ENCODE measurements at places on chromosomes 13 and 19. TPM values are rescaled to one million over a fixed set of nuclear protein-coding genes. Genes with fewer than 3 reads are reported as not detected.

DNA sequence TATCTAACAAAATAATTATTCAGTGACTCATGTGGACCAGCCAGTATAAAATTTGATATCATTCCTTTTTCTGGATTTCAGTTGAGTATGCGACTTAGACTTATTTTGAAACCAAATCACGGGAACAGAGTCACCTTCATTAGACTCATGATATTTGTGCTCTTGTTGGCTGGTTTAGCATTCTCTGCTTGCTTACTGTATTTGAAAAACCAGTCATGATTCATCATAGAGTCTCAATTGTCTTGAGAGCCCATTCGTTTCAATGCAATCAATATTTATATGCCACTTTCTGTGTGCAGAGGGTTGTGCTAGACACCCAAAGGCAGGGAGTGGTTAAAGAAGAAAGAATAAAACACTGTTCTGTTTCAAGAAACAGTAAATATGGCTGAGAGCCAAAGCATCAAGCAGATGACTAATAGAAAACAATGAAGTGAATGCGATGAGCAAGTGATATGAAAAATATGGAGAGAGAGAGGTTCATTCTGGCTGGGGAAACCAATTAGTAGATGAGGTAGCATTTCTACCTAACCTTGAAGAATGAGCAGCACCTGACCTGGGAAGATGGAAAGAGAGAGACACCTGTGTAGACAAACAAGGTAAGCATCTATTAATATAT lies 99.6 kb upstream of the MBNL2 start:
- DNase-seq: peak; percentile 66
- H3K27me3 ChIP-seq: no peaks in the 10 kb centered on the region
- H3K4me3 ChIP-seq: no peak overlapping the region
- H3K4me1 ChIP-seq: peaks cover 18% of the 10 kb centered on the region
- H3K36me3 ChIP-seq: no peaks in the 10 kb centered on the region
- H3K27ac ChIP-seq: no peak overlapping the region

- DNase-seq: no peak
- H3K36me3 ChIP-seq: peaks cover 3% of the 10 kb centered on the region
- no peak overlapping the region for H3K4me3 ChIP-seq
Observed at GRCh38 chr13:23377579-23377978, 55.9 kb downstream of the SACS start.

DNA sequence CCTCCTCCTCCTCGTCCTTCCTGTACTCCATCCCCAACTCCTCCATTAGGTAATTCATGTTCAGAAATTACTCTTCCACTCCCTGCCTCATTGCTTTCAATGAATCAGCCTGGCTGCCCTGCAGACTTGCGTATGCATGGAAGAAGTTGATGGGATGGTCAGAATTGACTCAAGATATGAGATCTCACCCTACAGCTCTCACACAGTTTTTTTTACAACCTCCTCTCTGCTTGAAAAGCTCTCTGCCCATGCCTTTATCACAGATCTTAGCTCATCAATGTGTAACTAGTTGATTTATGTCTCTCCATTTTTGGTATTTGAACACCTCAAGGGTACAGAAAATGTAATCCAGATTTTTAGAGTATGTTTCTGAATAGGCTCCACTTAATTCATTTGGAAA lies 506.9 kb downstream of the TBC1D4 start:
- no peaks in the 10 kb centered on the region for H3K27me3 ChIP-seq
- H3K4me3 ChIP-seq: no peak overlapping the region
- DNase-seq: no peak
- H3K27ac ChIP-seq: no peak overlapping the region

DNA sequence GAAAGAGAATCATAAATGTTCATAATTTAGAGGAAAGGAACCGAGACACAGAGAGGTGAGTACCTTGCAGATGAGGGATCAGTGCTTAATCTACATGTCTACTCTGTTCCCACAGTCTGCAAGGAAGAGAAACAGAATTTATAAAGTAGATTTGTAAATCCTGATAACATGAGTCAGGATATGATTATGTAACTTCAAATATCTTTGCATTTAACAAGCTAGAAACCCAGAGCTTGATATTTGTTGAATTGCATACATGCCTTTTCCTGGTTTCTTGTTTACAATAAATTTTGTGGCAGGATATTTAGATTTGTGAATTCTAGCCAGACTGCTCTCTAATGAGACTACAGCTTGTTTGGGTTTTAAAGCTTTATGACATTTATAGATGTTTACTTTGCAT lies 219.2 kb downstream of the ENOX1 start:
- DNase-seq: peak; percentile 52
- H3K27ac ChIP-seq: no peak overlapping the region

- H3K36me3 ChIP-seq: no peaks in the 10 kb centered on the region
- no peak overlapping the region for H3K27ac ChIP-seq
- peaks cover 6% of the 10 kb centered on the region for H3K4me1 ChIP-seq
- no peak overlapping the region for H3K4me3 ChIP-seq
- H3K27me3 ChIP-seq: peaks cover 31% of the 10 kb centered on the region
- no peak for DNase-seq
Observed at GRCh38 chr13:26964278-26965250, 204.0 kb upstream of the GPR12 start.

DNA sequence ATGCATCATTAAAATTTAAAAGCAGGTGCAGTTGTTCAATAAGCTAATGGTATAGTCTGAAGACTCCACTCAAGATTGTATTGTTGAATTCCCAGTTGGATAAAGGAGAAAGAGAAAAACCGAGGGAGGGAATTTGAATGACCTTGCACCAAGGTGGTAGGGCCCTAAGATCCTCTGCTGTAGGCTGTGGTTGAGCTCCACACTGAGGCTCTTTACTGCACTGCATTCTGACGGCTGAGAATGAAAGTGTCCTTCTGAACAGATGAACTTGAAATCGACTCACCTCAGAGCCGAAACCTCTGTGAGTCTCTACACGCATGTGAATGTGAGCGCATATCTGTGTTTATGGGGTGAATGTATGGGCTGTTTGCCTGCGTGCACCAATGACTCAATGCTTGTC lies 388.9 kb upstream of the DACH1 start:
- no peak overlapping the region for H3K4me3 ChIP-seq
- no peaks in the 10 kb centered on the region for H3K27me3 ChIP-seq
- no peak overlapping the region for H3K27ac ChIP-seq
- H3K4me1 ChIP-seq: no peaks in the 10 kb centered on the region
- no peaks in the 10 kb centered on the region for H3K36me3 ChIP-seq
- peak; percentile 56 for DNase-seq

- H3K27ac ChIP-seq: no peak overlapping the region
- H3K4me3 ChIP-seq: no peak overlapping the region
- peaks cover 26% of the 10 kb centered on the region for H3K4me1 ChIP-seq
- H3K27me3 ChIP-seq: no peaks in the 10 kb centered on the region
- H3K36me3 ChIP-seq: peaks cover 2% of the 10 kb centered on the region
Observed at GRCh38 chr13:75789451-75790197, 153.5 kb downstream of the LMO7 start.

DNA sequence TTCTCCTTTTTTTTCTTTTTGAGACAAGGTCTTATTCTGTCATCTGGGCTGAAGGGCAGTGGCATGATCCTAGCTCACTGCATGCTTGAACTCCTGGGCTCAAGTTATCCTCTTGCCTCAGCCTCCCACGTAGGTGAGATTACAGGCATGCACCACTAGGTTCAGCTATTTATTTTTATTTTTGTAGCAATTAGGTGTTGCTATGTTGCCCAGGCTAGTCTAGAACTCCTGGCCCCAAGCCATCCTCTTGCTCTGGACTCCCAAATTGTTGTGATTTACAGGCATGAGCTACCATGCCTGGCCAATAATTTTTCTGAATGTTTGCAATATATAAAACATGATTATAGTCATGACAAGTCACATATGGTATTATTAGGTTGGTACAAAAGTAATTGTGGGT lies 161.1 kb upstream of the ATXN8OS start:
- H3K27ac ChIP-seq: no peak overlapping the region
- H3K4me1 ChIP-seq: no peaks in the 10 kb centered on the region
- H3K27me3 ChIP-seq: no peaks in the 10 kb centered on the region
- DNase-seq: no peak
- H3K36me3 ChIP-seq: no peaks in the 10 kb centered on the region
- H3K4me3 ChIP-seq: no peak overlapping the region

DNA sequence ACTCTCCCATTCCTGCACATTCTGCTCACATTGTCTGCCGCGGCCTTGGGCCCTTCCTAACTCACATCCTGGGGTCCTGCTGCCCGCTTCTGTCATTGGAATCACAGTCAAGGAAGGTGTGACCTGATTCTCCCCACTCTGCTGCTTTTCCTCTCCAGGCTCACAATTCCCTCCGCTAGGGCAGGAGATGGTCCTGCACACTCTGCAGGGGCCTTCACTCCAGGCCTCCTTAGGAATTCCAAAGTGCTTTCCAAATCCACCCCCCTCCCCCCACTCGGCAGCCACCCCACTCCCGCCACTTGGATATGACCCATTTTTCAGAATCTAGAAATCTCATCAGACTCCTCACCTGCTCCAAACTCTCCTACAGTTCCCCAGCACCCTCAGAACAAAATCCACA lies 3.1 kb upstream of the SLC5A5 start:
- no peak overlapping the region for H3K4me3 ChIP-seq
- no peaks in the 10 kb centered on the region for H3K4me1 ChIP-seq
- H3K36me3 ChIP-seq: peaks cover 7% of the 10 kb centered on the region

GRCh38 chr19:31290931-31291590 lies 58.2 kb downstream of the TSHZ3 start:
- no peaks in the 10 kb centered on the region for H3K36me3 ChIP-seq
- peaks cover 4% of the 10 kb centered on the region for H3K4me1 ChIP-seq
- H3K4me3 ChIP-seq: no peak overlapping the region
- no peaks in the 10 kb centered on the region for H3K27me3 ChIP-seq

DNA sequence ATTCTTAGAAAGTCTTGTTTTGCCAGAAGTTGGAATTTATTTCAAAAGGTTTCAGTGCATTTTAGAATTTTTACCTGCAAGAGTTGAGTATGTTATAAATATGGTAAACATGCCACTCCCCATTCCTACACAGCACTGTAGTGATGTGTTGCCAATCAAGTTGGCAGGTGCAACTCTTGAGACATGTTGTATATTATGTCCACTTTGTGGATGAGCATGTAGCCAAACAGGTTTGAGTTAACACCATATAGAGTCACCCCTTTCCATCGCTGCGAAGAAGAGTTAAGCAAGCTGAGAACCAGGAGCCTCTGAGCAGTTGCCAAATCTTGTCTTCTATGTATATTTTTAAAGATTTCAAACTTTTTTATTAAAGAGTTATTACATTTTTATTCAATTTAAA lies 359.8 kb downstream of the LMO7 start:
- no peaks in the 10 kb centered on the region for H3K27me3 ChIP-seq
- no peaks in the 10 kb centered on the region for H3K4me1 ChIP-seq
- H3K4me3 ChIP-seq: no peak overlapping the region
- no peaks in the 10 kb centered on the region for H3K36me3 ChIP-seq

GRCh38 chr19:53982611-53983010 lies 8.8 kb upstream of the CACNG6 start:
- no peaks in the 10 kb centered on the region for H3K4me1 ChIP-seq
- H3K36me3 ChIP-seq: no peaks in the 10 kb centered on the region
- peak; percentile 24 for DNase-seq
- no peak overlapping the region for H3K27ac ChIP-seq

GRCh38 chr13:39931505-39931904 lies 276.0 kb downstream of the COG6 start:
- no peaks in the 10 kb centered on the region for H3K36me3 ChIP-seq
- no peak overlapping the region for H3K4me3 ChIP-seq
- H3K27ac ChIP-seq: no peak overlapping the region
- no peaks in the 10 kb centered on the region for H3K4me1 ChIP-seq
- DNase-seq: no peak

GRCh38 chr13:104987621-104988020 lies 1547.8 kb downstream of the EFNB2 start:
- no peak for DNase-seq
- H3K36me3 ChIP-seq: no peaks in the 10 kb centered on the region
- H3K4me1 ChIP-seq: no peaks in the 10 kb centered on the region
- no peak overlapping the region for H3K27ac ChIP-seq
- H3K4me3 ChIP-seq: no peak overlapping the region

DNA sequence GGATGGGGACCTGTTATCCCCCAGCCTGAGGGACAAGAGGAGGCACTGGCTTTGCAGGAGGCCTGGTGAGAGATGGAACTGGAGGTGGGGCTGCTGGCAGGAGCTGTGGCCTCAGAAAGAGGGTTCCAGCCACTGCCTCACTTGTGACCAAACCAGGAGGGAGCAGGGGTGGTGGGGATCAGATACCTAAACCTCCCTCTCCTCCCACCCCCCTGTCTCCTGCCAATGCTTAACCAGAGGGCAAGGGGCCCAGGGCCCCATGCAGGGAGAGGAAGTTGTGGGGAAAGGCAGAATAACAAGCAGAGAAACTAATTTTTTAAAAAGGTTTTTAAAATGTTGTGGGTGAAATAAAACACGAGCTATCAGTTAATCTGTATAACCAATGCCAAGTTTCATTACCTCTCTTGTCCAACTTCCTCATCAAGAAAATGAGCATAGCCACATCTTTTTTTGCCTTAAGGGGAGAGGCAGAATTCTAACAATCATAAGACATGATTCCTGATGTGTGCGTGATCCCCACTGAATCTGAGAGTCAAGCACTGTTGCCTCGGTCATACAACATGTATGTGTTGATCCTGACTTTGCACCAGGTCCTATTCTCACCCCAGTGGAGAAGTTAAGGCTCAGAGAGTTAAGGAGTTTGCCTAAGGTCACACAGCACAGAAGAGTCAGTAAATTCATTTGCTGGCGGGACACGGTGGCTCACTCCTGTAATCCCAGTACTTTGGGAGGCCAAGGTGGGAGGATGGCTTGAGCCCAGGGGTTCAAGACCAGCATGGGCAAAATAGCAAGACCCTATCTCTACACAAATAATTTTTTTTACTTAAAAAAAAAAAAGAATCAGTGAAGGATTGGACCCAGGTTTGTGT lies 12.9 kb downstream of the FXYD5 start:
- no peaks in the 10 kb centered on the region for H3K27me3 ChIP-seq
- no peak for DNase-seq
- H3K4me3 ChIP-seq: no peak overlapping the region
- H3K27ac ChIP-seq: no peak overlapping the region
- H3K4me1 ChIP-seq: no peaks in the 10 kb centered on the region

DNA sequence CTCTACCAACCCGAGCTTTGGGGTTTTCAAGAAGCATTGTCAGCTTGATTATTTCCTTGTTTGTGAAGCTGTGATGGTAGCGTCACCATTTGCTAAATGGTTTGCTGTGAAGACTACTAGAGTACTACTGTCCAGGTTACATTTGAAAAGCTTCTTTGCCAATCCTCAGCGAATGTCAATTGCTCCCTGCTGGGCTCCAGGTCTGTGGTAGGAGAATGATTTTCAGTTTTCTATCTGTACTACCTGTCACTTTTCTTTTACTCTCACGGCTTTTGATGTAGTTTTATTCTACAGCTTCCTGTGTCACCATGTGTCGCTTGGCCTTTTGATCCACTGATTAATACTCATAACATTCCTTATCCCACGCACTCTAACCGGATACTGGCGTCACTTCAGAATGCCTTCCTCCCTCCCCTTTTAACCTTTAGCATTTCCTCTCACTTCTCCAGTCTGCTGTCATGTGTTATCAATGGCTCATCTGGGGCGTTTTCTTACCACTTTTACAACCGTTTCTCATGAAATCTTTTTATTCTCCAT lies 7.5 kb upstream of the GPR183 start:
- H3K36me3 ChIP-seq: no peaks in the 10 kb centered on the region
- peaks cover 10% of the 10 kb centered on the region for H3K4me1 ChIP-seq
- DNase-seq: no peak
- H3K27me3 ChIP-seq: no peaks in the 10 kb centered on the region

Gene CEACAM4
- not detected for total RNA-seq

Gene ZNF556
- under 0.01 TPM for total RNA-seq

Gene FCGBP
- total RNA-seq: 0.51 TPM

Gene SYT3
- not detected for total RNA-seq

Gene PRSS57
- not detected for total RNA-seq

Gene APOC4
- total RNA-seq: not detected

Gene LDLR
- total RNA-seq: 204 TPM

Gene ZNF302
- 21.6 TPM for total RNA-seq

Gene C19orf73
- total RNA-seq: 0.51 TPM

Gene PDE4C
- total RNA-seq: 1.3 TPM

Gene AMER2
- total RNA-seq: not detected

Gene POLR2E
- 55.5 TPM for total RNA-seq

Data from fibroblast of lung (primary cell).